ENCODE measurements at places on chromosomes 11 and 22.
A peak's percentile ranks its signal among the peaks of the same experiment; 100 is the strongest.

- no peak for DNase-seq
Observed at GRCh38 chr11:30429550-30429949, 106.6 kb downstream of the ARL14EP start.

GRCh38 chr11:16612566-16613261 is 125.7 kb upstream of the C11orf58 start:
- no peak for DNase-seq

GRCh38 chr11:45643598-45644260 is 21.7 kb downstream of the CHST1 start:
- DNase-seq, result no peak

DNA sequence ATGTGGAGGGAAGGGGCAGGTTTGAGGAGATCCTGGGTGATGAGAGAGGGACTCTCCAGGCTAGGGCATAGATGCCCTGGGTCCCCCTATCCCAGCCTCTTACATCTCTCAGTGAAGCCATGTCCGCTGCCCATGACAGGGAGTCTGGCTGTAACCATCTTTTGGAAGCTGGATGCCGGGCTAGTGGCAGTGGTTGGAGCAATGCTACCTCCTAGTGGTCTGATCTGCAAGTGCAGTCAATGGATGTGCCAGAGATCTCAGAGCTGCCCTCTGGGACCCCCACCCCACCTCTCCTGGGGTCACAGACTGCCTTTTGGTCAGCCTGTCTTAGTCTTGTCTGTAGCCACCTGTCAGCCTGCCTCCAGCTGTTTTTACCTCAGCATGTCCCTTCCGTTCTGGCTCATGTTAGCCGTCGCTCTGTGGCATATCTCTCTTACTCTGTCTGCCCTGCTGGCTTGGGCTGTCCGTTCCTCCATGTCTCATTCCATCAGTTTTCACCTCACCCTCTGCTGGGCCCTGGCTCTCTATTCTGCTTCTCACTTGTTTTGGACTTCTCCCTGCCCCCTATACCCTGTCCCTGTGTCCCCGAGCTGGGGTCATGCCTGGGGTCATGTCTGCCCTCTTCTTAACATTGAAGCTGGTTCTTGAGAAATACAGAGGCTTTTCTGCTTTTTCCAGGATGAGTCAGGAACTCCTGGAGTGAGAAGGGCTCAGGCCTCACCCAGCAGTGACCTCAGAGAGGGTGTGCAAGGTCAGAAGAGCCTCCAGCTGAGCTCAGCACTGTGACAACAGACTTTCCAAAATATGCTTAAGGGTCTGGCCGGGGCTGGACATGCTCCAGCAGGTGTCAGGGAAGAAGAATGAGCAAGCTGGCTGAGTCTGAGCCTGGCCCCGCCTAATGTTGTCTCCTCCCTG is 52.0 kb upstream of the THY1 start:
- DNase-seq, result peak; percentile 36

DNA sequence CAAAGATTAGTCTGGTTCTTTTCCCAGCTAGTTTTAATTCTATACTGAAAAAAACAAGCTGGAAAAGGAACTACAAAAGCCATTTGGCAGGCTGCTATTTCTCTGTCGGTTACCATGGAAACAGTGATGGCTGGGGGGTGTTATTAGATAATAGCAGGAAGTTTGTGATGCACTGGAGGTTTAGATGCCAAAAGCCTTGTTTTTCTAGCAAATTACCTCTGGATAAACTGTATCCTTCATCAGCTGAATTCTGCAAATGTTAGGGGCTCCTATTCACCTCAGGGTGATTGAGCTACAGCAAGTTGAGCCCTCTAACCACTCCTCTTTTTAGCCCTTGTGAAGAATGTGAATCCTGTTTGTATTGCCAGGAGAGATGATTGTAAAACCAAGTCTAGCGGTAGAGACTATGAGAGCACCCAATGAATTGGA is 25.2 kb downstream of the ALKBH3 start:
- DNase-seq, result no peak

DNA sequence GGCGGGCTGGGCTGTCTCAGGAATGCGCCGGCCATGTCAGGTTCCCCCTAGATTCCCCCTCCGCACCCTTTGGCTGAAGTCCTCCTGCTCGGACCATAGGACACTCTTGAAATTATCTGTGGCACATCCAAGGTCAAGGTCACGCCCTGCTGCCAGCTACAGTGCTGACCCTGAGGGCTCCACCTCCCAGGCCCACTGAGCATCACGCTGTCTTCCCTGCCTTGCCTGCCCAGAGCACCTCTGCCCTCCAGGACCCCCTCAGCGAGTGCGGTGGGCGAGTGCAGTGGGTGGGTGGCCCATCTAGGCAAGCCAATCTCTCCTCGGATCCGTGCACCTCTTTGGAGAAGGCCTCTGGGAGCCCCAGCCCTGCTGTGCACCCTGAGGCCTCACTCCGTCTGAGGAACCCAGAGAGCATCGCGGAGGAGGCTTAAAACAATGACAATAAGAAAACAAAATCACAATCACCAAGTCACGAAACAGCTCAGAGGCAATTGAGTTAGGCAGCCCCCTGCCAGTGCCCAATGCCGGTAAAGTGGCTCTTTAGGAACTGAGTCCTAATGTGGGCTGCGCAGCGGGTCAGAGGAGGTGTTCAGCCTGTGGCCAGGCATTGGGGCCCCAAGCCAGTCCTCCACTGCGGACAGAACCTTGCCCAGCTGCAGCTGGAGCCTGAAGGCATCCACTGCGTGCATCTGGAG is 26.5 kb upstream of the CCDC188 start:
- DNase-seq, result no peak

DNA sequence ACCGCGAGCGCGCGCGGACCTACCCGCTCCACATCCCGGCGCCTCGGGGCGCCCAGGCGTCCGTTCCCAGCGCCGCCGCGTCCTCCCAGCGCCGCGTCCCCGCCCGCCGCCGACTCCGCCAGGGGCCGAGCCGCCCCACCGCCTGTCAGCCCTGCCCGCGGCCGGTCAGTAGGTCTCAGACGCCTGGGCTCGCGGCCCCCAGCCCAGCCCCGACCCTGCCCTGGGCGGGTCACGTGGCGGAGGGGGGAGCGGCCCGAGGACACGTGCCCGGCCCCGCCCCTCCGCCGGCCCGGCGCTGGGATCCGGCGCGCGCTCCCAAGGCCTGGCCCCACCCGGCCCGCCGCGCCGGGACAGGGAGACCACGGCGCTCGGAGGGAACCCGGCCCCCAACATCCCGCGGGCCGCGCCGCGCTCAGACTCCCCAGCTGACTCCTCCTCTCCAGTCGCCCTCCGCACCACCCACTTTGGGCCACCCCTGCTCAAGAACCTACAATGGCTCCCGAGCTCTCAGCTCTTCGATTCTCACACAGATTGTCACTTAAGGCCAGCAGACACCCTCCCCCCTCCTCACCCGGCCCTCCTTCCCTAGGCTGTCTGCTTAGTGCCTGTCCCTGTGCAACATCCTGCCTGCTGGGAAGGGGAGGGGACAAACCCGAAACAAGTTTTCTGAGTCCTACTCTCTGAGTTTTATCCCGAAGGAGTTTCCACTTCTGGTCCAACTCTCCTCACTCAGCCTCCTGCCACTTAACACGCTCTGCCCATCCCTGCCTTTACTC is at the start of gene RAB3IL1:
Gene RAB3IL1, minus strand, starts transcription at position 233 of the 776 bp plus-strand sequence. Its CDS starts 199 bp downstream, at position 34.
- no peak for DNase-seq

DNA sequence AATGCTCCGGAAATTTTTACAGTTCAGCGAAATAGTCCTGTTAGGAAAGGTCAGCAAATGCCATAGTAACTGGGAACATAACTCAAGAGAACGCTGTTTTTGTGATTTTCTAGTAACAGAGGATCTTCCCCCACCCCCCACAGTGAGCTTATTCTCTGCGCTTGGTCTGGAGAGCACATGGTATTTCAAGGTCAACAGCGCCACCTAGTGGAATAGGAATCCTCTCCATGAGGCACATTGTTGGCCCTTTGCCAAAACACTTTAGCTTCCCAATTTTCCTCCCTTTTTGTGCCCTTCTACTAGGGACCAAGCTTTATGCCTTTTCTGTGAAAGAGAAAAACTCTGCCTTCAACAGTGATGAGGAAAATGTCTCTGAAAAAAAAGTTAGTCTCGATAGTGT is 13.2 kb upstream of the OR4C12 start:
- DNase-seq, result peak; percentile 14

DNA sequence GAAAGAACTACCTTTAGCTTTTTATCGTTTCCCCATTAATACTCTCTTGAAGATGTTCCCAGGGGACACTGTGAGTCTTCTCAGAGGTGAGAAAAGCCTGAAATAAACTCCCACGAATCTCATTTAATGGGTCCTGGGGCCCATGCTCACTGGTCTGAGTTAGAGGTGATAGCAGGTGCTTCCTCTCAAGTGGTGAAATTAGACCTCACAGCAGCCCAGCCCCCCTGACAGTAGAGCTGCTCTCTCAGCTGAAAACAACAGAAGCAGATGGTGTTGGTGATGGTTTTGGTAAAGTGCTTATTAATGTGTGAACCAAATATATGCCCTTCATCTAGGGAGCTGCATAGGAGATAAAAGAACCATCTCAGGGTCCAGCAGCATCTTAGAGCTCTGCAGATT is 76.8 kb upstream of the VPREB1 start:
- no peak for DNase-seq

DNA sequence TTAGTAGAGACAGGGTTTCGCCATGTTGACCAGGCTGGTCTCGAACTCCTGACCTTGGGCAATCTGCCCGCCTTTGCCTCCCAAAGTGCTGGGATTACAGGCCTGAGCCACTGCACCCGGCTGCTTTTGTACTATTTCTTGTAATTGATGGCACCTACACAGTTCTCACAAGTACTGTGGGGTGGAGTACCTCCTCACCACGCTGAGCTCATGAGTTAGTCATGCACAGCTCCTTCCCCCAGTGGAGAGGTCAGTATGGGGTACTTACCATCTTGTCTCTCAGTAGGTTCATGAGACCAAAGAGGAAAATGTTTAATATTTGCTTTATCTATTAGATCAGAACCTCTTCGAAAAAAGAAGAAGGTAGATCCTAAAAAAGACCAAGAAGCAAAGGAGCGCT is 2.1 kb downstream of the MRPL40 start:
- no peak for DNase-seq

DNA sequence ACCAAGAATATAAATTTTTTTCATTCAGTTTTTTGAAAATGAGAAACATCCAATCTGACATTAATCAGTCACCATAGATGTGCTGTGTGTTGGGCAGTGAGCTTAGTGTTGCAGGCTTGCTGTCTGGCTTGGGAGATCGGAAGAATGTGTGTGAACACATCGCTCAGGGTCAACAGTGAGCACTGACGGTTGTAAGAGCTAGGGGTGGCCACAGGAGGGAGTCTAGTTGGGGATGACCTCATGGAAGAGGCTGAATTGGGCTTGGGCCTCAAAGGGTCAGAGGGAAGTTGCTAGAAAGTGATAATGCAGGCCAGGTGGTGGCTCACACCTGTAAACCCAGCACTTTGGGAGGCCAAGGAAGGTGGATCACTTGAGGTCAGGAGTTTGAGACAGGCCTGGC is 375.4 kb downstream of the DDX10 start:
- no peak for DNase-seq

GRCh38 chr22:46104881-46105493 is 45.3 kb upstream of the PPARA start:
- no peak for DNase-seq
